ENCODE measurements at places on chromosomes 12 and 14. TPM values are rescaled to one million over a fixed set of nuclear protein-coding genes. Genes with fewer than 3 reads are reported as not detected.

- H3K36me3 ChIP-seq = no peaks in the 10 kb centered on the region
- no peaks in the 10 kb centered on the region for H3K4me1 ChIP-seq
- no peak overlapping the region for H3K27ac ChIP-seq
- no peak for DNase-seq
Observed at GRCh38 chr12:6438345-6438744, 6.4 kb upstream of the CD27 start.

DNA sequence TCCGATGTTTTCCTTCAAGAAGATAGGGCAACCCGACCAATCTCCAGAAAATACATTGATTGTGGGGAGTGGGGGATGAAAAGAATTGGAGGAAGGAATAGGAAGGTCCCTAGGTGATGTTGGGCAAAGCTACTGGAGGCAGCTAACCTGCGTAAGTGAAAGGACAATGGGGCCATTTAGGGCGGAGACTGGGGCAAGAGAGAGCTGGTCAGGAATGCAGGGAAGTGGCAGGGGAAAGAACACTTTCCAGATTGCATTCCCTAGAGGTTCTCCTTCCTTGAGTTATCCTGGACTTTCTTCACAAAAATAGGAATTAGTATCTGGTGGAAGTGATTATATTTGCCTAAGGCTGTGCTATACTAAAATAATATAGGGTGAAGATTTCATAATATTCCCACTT lies 151.8 kb upstream of the HMGA2 start:
- no peak overlapping the region for H3K27ac ChIP-seq
- no peaks in the 10 kb centered on the region for H3K36me3 ChIP-seq
- H3K27me3 ChIP-seq = no peaks in the 10 kb centered on the region
- H3K4me3 ChIP-seq = no peak overlapping the region

DNA sequence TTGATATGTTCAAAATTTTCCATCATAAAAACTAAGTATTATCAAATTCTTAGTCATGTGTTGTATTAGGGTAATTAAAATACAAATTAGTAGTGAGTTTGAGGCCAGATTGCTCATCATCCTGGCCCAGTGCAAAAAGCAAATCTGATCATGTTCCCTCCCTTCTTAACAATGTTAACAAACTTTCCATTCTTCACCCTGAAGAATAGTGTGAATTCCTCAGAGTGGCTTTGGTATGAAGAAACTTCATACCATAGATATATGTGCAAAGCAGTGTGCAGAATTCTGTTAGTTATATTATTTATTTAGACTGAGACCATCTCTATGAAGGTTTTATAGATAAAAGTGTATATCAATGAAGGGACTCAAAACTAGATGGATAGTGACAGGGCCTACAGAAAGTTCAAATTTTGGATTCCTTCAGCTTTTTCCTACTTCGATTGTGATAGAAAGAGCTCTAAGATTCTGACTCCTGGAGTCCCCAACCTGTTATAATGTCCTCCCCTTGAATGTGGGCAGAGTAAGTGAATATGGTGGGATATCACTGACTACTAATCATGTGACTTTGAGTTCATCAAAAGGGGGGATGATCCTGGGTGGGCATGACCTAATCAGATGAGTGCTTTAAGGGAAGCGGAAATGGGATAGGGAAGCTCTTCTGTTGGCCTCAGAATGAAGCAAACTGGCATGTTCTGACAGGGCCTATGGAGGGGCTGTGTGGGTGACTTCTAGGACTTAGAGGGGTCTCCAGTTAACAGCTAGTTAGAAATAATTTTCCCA lies 271.4 kb downstream of the BTG1 start:
- H3K4me3 ChIP-seq = no peak overlapping the region
- H3K36me3 ChIP-seq = no peaks in the 10 kb centered on the region
- H3K27ac ChIP-seq = no peak overlapping the region
- no peaks in the 10 kb centered on the region for H3K27me3 ChIP-seq
- H3K4me1 ChIP-seq = peaks cover 14% of the 10 kb centered on the region

Gene RPGRIP1
- 0.19 TPM for total RNA-seq

GRCh38 chr12:122265886-122266229 lies 436 bp downstream of the VPS33A start:
- H3K27me3 ChIP-seq = no peaks in the 10 kb centered on the region
- DNase-seq = peak; percentile 31
- H3K36me3 ChIP-seq = peaks cover 8% of the 10 kb centered on the region
- H3K4me1 ChIP-seq = peaks cover 4% of the 10 kb centered on the region
- peak overlapping the region; percentile 95 for H3K4me3 ChIP-seq

Measured in progenitor cell of endocrine pancreas (in vitro differentiated cells).